OCI-LY7 (cell line): ENCODE measurements at places on chromosomes 6 and 20.
A peak's percentile ranks its signal among the peaks of the same experiment; 100 is the strongest.

DNA sequence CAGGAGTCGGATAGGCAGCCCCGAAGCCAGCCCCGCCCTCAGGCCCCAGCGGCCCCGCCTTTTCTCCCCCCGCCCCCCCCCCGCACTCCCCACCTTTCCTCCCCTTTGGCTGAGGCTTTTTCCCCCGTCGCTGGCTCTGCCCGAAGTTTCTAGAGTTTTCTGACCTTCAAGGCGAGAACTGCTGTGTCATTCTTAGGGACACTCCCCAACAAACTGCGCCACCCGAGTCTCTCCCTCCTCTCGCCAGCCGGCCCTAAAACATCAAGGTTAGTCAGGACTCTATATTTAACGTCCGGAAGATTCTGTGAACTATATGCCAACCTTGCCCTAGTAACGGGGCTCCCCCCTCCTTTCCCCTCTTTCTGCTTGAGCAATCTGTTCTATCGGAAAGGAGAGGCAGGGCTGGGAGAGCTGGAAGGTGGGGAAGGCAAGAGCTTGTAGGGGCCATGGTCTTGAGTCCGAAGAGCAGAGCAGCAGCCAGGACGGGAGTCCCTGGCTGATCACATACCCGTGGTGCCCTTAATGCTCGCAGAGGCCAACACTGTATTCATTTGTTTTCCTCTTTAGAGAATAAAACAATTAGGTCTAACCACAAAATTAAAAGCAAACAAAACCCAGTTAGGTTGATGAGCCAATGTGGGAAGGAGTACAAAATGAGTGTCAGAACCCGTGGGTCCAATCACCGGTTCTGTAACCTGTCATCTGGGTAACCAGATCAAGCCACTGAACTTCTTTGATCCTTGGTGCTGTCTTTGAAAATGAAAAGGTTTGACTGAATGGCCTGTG is 5.3 kb upstream of the HSPA1B start:
- peak; percentile 58 for DNase-seq

GRCh38 chr6:109015176-109015575 is 79.5 kb downstream of the SESN1 start:
- no peak for DNase-seq

GRCh38 chr20:5349448-5349847 is 32.7 kb upstream of the PROKR2 start:
- no peak for DNase-seq

- peak; percentile 62 for DNase-seq
Measured at GRCh38 chr6:43608310-43608763, 20.7 kb downstream of the GTPBP2 start.

GRCh38 chr6:4957521-4958231 is 46.2 kb downstream of the RPP40 start:
- no peak for DNase-seq

DNA sequence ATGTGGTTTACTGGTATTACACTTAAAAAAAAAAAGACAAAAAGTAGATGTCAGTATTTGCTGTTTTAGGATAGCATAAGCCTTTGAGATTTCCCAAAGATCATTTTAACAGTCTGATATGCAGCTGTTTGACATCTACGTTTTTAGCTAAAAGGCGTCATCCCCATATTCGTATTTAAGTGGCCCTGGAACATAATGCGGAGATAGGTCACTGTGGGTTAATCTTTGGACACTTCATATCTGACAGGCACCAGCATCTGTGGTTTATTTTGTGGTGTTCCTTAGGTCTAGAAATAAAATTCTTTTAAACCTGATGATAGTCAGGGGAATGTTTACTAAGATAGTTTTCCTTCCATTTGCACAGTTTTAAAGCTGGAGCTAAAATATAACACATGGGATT is 313.7 kb downstream of the SOX4 start:
- DNase-seq = no peak

- DNase-seq = no peak
Measured at GRCh38 chr20:58656831-58657230, 5.7 kb downstream of the STX16 start.

DNA sequence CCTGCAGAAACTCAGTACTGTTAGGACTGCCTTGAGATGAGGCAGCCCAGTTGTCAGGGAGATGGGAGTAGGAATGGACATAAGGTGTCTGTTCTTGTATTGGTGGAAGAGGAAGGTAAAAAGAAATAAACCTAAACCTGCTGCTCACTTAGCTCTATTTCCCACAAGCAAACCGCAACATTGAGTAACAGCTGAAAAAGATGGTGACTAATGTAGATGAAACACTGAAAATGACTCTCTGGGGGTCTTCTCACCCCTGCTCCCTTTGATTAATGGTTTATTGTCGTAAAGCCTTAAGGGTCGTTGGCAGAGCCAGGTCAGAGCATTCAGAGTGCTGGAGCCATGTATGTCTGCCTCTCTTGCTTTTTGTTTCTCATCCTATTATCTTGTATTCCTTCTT is 87.5 kb downstream of the FOXO3 start:
- no peak for DNase-seq

GRCh38 chr6:16058201-16058928 is 70.5 kb upstream of the MYLIP start:
- DNase-seq = no peak

- DNase-seq = no peak
Measured at GRCh38 chr6:158812611-158813010, 6.6 kb downstream of the EZR start.

DNA sequence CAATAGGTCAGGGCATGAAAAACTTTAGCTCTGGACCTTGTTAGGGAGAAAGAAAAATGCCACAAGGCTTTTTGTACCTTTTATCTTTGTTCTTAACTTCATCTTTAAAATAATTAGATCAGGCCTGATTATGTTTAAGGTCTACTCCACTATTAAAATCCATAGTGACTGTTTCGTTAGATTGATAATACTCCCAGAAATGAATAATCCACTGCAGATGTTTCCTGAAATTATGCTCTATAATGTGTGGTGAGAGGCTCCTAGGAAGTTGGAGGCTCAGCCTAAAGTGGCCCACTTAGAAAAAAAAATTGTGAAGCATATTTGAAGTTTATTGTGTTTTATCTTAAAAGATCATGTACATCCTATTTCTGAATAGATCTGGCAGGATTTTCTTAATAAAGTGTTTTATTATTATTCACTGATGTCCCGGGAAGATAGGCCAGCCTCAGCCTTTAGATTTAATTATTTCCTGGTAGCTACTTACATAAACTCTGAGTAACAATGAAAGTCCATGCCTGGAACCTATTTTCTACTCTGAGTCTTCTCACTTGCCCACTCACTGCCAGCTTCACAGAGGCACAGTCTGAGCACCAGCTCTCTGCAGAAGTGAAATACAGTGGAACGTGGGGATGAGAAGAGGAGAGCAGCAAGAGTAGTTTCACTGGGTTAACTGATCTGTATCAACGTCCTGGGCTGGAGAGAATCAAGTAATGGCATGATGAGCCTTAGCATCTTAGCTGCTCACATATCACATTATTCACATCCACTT is 126.8 kb upstream of the TMEM170B start:
- no peak for DNase-seq

DNA sequence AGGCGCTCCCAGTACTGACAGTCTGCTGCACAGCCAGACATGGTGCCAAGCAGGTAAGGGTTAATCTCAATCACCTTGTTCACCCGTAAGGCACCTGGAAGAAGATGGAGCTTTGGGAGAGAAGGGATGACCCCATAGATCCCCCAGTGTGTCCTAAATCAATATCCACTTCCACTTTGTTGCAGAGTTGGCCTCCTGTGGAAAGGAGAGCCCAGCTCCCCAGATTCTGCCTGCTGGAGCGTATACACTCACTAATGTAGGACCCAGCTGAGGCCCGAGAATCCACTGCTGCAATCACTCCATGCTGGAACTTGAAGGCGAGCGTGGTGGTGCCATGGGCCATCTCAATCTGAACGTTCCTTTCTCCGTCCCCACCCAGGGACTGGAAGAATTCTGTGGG is 1.2 kb downstream of the PSMB8 start:
- DNase-seq = no peak

GRCh38 chr6:84278321-84278998 is 51.0 kb upstream of the CEP162 start:
- no peak for DNase-seq

DNA sequence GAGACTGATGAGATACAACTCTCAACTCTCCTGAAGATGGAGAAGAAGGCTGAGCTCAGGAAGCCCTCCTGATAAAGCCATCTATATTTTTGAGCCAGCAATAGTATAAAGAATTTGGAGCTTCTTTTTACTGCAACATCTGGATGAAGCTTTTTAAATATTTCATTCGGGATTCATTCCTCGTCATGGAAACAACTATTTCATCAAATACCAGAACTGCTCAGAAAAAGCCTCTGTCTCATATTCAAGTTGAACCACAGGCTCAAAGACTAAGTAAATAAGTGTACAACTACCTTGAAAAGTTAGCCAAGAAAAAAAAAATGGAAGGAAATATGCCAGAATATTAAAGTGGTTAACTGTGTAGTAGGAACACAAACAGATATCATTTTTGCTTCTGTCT is 37.8 kb downstream of the PTPRT start:
- DNase-seq = no peak

DNA sequence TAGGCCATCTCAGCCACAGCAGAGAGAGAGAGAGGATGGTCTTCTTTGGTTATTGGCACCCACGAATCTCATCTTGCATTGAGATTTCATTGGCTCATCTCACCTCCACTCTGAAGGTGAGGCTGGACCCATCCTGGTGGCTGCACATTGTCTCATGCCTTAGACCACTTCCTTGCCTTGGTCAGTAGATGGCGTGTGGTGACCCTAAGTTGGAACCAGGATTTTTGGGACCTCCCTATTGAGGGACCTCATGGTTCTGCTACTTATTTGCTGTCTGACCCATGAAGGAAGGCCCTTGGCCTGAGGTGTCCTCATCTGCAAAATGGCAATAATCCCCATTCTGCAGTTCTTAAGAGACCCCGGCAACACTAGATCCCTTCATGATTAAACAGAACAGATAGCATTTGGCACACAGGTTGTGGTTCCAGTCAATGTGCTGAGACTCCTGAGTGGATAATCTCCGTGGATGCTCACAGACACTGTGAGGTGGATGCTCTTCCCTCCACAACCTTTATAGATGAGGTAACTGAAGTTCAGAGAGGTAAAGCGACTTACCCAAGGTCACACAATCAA is 21.5 kb upstream of the AAR2 start:
- peak; percentile 57 for DNase-seq

DNA sequence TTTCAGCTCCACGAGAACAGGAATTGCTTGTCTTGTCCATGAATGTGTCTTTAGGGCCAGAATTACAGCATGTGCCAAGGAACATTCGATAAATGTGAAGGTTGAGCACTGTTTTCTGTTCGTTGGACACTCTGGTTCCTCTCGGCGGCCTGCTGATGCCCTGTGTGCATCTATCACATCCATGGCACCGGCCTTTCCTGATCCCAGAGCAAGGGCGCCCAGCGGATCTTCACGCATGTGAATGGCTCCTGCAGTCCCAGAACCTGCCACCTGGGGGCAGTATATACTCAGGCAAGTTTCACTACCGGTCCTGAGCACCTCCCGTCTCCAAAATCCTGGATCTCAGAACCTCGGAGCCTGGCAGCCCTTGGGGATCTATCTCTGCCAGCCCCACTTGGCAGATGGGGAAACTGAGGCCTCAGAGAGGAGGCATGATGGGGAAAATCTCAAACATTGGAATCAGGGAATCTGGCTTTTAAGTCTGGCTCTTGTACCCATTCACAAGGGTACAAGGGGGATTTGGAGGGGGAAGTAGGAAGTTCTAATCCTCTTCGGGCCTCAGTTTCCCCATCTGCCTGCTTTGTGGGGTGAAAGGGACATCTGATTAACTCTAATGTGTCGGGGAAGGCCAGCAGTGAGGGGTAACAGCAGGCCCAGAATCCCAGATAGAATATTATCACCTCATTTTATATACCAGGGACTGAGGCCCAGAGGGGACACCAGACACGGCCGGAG is 4.3 kb upstream of the CEBPB start:
- peak; percentile 84 for DNase-seq

DNA sequence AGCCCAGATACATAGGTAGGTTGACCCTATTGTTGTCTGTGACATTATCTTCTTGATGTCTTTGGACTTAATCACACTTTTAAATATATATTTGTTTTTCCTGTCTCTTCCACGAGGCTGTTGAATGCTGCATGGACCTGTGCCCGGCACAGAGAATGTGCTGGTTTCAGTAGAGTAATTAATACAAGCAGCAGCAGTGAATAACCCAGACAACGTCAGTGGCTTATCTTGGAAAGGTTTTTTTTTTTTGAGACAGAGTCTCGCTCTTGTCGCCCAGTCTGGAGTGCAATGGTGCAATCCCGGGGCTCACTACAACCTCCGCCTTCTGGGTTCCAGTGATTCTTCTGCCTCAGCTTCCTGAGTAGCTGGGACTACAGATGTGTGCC is 108.2 kb downstream of the CDH26 start:
- no peak for DNase-seq

GRCh38 chr20:58327211-58327610 is 17.7 kb downstream of the RAB22A start:
- no peak for DNase-seq

- DNase-seq = no peak
Measured at GRCh38 chr6:91678679-91679446, 1092.0 kb upstream of the MAP3K7 start.

DNA sequence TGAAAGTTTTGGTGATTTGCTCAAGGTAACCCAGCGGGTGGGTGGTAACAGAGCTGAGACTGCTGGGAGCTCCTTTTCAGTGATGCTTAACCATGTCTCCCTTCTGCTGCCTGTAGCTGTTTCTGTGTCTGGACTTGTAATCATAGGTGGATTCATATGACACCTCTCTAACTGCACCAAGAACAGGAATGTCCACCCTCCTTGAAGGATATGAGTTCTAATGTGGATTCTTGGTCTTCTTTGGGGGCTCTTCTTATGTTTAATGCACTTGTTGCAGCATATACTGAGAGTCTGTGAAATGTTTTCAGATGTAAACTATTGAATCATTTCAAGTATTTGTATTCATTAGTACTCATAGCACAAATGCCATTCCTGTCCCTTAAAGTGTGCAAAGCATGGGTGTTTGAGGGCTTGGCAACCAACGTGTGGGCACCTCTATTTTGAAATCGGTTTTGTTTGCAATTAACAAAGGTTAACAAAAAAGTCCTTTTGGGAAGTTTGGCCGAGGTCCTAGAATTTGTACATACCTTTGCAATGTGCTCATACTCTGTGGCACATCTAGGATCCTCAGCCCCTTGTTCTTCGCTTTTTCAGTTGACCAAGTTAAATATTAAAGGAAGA is 138.0 kb downstream of the SOX4 start:
- DNase-seq = no peak

DNA sequence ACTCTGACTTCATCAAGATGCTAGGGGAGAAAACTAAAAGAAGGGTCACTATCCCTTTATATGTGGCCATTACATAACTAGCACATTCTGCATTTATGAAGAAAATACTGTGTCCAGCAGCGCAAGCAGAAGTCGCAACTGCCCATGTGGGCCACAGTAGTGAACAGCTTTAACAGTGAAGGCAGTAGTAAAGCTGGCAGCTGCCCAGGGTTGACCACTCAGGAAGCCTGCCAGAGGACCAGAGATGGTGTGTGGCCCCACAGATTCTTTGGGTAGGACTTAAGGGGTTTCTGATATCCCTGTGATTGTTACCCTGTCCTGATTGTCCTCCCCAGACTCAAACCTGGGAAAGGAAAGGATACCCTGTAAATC is 88.3 kb upstream of the NT5E start:
- DNase-seq = no peak
